Kasumi-1 (cell line): ENCODE measurements at places on chromosomes 4 and X.

DNA sequence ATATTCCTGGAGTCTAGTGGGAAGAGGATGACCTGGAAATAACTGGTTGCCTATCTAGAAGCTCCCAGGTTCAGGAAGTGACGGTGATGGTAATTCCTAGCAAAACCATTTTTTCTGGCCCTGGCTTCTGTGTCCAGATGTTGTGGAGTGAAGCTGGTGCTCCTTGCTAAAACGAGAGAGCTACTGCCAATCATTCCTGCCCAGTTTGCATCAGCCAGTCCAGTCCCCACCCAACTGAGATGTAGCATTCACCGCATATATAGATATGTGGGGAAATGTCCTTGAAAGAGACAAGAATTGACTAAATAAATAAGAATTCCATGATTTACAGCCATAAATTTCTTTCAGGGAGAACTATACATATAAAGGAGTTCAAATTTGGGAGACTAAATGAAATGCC is 6.3 kb downstream of the HPGDS start:
- DNase-seq = no peak

- no peak for DNase-seq
Measured at GRCh38 chr4:129355516-129355915, 259.6 kb downstream of the C4orf33 start.

GRCh38 chrX:147850875-147851274 is 60.8 kb upstream of the FMR1 start:
- no peak for DNase-seq

DNA sequence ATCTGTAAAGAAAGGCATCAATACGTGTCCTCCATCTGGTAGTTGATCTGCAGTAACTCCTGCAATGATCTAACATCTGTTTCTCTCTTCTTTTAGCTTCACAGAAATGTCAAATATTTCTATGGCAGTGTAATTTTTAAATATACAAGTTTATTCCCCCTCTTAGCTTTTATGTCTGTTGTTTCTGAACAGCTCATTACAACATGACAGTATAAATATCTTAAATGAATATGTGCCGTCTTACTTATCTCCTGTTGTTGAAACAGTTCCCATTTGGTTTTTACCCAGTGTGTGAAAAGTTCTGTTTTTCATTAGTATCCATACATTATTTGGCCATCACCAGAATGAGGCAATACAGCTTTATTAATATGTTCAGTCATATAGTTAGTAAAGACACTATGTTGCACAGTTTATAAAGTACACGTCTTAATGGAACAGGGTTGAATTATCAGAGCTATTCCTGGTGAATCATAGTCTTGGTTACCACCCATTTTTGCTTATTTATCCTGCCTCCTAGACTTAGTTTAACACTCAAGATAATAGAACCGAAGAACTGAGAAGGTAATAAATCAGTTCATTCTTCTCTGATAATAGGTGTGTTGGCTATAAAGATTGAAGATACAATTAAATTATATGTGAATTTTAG is 321.6 kb downstream of the TENM3 start:
- no peak for DNase-seq

GRCh38 chrX:63754136-63754859 is 30.7 kb downstream of the ARHGEF9 start:
- peak; percentile 29 for DNase-seq

- DNase-seq = no peak
Measured at GRCh38 chr4:47650584-47651130, 165.6 kb downstream of the ATP10D start.
